ENCODE measurements at places on chromosomes 12 and 14.

- no peak for DNase-seq
Measured at GRCh38 chr14:58724206-58724605, 86.4 kb downstream of the DACT1 start.

GRCh38 chr14:93936245-93936644 lies 9.1 kb downstream of the FAM181A start:
- DNase-seq, result peak; percentile 41

- no peak for DNase-seq
Measured at GRCh38 chr12:107485731-107486130, 199.9 kb upstream of the PWP1 start.

DNA sequence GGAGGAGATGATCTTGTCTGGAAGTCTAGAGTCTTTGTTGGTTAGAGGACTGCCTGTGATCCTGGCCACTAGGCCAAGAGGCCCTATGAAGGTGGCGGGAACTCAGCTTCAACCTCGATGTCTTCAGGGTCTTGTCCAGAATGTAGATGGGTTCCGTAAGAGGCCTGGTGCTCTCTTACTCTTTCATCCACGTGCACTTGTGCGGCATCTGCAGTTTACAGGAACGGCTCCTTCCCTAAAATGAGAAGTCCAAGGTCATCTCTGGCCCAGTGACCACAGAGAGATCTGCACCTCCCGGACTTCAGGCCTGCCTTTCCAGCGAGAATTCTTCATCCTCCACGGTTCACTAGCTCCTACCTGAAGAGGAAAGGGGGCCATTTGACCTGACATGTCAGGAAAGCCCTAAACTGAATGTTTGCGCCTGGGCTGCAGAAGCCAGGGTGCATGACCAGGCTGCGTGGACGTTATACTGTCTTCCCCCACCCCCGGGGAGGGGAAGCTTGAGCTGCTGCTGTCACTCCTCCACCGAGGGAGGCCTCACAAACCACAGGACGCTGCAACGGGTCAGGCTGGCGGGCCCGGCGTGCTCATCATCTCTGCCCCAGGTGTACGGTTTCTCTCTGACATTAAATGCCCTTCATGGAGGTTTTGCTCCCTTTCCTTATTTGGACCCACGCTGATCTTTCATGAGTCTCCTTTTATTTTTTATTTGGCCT lies 17.7 kb downstream of the WNT5B start:
- DNase-seq, result no peak

DNA sequence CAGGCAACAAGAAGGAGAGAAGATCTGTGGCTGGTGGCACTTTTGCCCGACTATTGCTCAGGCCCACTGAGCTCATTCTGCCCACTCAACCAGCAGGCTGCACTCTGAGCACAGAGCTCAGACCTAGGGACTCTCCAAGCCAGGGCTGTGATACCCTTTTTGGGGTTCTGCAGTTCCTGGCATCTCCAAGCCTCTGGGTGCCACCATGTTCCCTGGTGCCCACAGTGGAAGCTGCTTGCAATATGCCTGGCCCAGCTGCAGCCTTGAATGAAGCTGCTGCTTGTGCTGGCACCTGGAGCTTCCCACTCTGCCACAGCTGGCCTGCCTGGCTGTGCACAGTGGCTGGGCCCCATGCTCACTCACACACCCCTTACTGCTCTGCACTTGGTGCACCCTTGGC lies 236.1 kb downstream of the ADGRD1 start:
- no peak for DNase-seq

DNA sequence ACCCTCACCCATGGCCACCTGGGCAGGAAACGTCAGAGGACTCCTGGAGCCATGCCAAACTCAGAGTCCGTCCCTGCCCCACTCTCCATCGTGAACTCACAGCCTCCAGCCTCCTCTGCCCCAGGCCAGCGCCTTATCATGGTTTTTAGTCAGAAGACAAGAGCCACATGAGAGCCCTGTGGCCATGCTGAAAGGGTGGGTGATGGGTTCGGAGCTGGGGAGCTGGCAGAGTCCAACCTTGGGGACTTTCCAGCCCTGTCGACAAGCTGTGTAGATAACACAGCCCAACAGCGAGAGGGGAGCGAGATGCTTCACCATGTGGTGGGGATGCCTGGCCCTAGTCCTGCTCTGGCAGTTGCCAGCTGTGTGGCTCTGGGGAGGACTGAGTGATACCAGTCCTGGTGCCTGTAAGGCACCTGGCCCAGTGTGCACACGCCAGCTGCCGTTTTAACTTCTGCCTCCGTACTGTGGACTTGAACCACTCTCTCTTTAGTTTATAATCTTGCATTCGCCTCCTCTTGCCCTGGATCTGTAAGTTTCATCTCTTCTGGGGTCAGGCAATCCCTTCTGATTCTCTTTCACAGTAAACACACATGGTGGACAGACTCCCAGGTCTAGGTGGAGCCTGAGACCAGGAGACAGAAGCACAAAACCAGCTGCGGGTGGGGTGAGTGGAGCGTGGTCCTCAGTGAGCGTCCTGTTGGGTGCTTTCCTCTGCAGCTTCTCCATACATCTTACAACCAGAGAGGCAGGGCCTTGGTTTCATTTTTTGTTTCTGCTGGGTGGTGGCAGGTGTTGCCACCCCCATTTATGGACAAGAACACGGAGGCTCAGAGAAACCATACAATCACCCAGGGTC lies 55.3 kb downstream of the RIN3 start:
- DNase-seq, result peak; percentile 36

GRCh38 chr14:93049867-93050331 lies 65.8 kb downstream of the ITPK1 start:
- DNase-seq, result no peak

DNA sequence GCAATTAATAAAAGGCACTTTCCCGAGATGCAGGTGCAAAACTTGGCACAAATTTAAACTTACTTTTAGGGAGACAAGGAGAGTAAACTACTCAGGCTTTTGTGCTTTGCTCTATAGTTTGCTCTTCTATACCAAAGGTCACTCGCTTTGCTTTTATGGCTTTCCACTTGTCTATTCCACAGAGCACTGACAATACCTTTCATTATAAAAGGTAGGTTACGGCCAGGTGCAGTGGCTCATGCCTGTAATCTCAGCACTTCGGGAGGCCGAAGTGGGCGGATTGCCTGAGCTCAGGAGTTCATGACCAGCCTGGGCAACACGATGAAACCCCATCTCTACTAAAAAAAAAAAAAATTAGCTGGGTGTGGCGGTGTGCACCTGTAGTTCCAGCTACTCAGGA lies 32.9 kb downstream of the ALKBH1 start:
- DNase-seq, result no peak

DNA sequence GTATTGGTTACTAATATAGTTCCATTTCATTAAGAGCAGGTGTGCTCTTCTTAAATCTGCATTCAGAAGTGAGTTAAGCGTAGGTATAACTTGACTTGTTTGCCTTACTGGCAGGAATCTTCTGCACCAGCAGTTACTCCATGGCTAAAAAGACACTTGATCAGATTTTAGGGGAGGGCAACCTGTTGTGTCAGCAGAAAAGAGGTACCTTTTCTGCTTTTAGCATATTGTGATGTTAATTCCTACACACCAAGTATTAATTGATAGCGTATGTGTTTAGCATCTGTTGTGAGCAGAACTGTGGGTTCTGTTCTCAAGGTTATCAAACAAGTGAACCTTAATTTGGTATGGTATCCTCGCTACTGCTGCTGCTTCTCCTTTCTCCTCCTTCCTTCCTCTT lies 38.3 kb downstream of the TTLL5 start:
- no peak for DNase-seq

- DNase-seq, result peak; percentile 63
Measured at GRCh38 chr14:61330511-61330910, 9.1 kb downstream of the PRKCH start.

DNA sequence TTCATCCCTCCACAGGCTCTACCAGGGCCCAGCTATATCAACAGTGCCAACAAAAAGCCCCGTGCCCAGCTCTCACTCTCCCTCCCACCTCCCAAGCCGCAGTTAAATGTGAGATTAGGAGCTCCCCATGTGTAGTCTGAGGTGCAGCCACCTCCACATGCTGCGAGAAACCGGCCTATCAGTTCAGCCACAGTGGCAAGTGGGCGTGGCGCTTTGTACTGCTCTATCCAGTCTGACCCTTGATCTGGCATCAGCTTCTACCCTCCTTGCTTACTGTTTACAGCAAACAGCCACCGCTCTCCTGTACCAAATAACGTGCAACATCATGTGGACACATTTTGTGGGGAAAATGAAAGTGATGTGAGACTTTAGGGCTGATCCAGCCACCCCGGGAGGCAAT lies 1.7 kb downstream of the PLEK2 start:
- DNase-seq, result no peak

GRCh38 chr12:110564471-110564991 lies 18.6 kb downstream of the PPTC7 start:
- DNase-seq, result no peak

GRCh38 chr14:70033561-70033960 lies 154.3 kb downstream of the SMOC1 start:
- DNase-seq, result no peak

GRCh38 chr12:12927211-12928079 lies 24.5 kb downstream of the GPRC5D start:
- peak; percentile 57 for DNase-seq

- DNase-seq, result no peak
Measured at GRCh38 chr12:102951841-102952240, 5.6 kb upstream of the ASCL1 start.

GRCh38 chr14:49992448-49992847 lies 99.6 kb downstream of the ARF6 start:
- no peak for DNase-seq

GRCh38 chr12:94962670-94963069 lies 40.8 kb downstream of the NDUFA12 start:
- DNase-seq, result no peak

GRCh38 chr12:113142173-113142885 lies 6.8 kb upstream of the RASAL1 start:
- DNase-seq, result peak; percentile 25

DNA sequence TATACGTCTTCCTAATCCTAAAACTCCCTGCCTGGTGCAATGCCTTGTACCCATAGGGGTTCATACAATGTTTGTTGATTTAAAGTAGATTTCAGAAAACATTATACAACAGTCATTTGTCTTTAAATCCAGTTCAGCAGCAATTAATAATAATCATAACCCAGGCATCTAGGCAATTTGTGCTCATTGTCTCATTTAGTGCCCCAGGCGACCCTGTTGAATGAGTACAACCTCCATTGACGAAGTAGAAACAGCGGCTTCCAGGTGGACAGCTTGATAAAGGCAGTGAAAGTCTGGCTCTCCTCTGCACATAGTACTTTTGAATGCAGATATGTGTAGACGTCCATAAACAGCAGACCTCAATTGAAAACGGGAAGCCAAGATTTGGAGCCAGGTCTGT lies 82.9 kb upstream of the CPM start:
- no peak for DNase-seq

DNA sequence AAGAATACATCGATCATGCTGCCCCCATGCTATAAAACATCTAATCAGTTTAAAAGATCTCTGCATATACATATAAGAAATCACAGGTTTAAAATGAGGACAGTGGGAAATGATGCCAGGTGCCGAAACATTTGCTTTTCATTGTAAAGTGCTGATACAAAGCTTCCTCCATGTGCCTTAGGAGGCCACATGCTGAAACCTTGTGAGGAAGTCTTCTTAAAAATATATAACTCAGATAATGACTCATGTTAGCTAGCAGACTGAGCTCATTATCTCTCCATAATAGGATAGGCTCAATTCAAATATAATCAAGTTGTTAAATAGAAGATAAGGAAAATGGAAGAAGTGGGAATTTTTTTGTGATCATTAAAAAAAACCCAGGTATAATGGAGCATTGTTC lies 65.9 kb downstream of the RFX4 start:
- DNase-seq, result no peak

DNA sequence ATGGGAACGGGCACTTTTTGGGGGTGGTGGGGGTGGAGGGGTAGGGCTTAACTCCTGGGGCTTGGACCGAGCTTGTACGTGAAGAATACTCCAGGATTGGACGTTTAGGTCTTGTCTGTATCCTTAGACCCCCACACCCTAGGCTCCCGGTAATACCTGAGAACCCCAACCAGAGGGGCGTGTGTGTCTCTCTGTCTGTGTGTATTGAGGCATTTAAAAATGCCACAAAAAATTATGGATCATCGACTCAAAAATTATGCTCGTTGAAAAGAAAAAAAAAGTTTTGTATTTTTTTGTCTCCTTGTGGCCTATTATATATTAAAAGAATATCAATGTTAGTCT lies 459 bp downstream of the PPFIBP1 start:
- DNase-seq, result no peak

DNA sequence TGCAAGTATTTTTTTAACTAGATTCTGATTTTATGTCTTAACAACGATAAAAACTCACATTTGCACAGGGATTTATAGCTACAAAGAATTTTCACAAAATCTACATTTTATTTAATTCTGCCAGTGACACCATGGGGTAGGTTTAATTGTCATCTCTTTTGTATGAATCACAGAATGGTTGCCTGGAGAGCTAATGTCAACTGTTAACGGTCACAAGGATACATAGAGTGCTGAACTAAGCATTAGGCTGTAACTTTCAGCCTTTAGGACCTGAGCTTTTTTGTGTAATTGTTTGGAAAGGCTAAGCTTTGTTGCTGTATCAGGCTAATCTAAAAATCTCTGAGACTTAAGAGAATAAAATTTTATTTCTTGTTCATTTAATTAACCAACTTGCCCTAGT lies 465.3 kb upstream of the TBX3 start:
- DNase-seq, result no peak

GRCh38 chr14:68632054-68632895 lies 160.6 kb downstream of the ZFP36L1 start:
- DNase-seq, result no peak

- no peak for DNase-seq
Measured at GRCh38 chr12:51049525-51049924, 1.4 kb downstream of the LETMD1 start.

Measured in activated naive CD4-positive, alpha-beta T cell treated with anti-CD3 and anti-CD28 coated beads for 36 hours (primary cell).